ENCODE measurements at places on chromosomes 16 and 17. TPM values are rescaled to one million over a fixed set of nuclear protein-coding genes. Genes with fewer than 3 reads are reported as not detected.

The NPTX1 gene
- 9.1 TPM for polyA plus RNA-seq

DNA sequence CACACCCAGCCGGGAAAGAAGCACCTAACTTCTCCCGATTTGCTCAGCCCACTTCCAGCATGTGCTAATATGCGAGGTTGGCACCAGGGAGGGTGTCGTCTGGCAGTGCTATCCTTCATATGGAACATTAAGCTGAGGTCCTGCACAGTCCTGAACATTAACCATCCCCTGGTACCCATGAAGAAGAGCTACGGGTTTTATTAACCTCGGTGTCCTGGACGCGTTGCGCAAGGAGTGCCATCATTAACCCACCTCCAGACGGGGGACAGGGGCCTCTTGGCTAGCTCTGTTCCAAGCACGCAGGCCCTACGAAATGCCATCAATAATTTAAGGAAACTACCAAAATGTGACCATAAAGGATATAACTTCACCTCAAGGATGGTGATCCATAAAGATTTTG is 193.5 kb downstream of the MAF start:
- DNase-seq = no peak

The CEP95 gene
- polyA plus RNA-seq = 150 TPM

DNA sequence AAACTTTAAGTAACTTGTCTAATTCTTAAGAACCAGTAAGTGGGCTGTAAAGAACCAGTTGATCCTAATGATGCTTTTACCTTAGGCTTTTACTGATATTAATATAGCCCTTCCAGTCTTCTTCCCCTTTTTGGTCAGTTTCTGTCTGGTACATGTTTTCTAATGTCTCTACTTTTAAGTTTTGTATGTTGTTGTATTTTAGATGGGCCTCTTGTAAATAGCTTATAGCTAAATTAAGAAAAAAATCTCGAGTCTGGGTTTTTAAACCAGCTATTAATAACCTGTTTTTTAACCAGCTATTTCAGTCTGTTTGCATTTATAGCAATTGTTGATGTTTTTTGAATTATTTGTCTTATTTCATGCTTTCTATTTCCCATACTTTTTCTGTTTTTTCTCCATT is 79.0 kb downstream of the PITPNC1 start:
- DNase-seq = no peak

The TP53TG3F gene
- not detected for polyA plus RNA-seq

DNA sequence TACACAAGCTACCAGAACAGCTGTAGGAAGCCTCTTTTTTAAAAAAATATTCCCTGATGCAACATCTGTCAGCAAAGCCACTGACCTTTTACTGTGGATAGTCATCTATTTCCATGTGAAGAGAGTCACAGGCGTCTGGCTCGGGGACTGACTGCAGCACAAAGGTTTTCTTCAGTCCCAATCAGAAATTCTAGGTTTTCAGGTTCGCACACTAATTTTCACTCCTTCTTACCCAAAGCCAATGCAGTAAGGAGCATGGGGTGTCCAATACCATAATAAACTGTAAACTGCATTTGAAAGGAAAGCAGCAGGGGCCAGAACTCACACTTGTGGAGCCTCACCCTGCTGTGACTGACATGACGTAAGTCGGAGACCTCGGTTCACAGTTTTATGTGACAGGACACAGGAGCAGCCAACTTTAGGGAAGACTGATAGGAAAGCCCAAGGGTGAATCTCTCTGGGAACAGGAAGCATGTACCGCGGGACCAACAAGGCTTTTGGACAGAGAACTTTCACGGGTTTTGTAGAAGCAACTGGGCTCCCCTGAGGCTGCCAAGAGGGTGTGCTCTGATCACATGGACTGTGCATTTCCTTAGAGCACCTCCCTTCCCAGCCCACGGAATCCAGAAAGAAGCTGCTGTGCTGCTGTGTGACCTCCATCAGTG is 9.1 kb upstream of the TMEM100 start:
- DNase-seq = peak; percentile 47

The SBK1 gene
- polyA plus RNA-seq = 13.0 TPM

The C1QL1 gene
- 2.2 TPM for polyA plus RNA-seq

The SHISA9 gene
- 0.09 TPM for polyA plus RNA-seq

DNA sequence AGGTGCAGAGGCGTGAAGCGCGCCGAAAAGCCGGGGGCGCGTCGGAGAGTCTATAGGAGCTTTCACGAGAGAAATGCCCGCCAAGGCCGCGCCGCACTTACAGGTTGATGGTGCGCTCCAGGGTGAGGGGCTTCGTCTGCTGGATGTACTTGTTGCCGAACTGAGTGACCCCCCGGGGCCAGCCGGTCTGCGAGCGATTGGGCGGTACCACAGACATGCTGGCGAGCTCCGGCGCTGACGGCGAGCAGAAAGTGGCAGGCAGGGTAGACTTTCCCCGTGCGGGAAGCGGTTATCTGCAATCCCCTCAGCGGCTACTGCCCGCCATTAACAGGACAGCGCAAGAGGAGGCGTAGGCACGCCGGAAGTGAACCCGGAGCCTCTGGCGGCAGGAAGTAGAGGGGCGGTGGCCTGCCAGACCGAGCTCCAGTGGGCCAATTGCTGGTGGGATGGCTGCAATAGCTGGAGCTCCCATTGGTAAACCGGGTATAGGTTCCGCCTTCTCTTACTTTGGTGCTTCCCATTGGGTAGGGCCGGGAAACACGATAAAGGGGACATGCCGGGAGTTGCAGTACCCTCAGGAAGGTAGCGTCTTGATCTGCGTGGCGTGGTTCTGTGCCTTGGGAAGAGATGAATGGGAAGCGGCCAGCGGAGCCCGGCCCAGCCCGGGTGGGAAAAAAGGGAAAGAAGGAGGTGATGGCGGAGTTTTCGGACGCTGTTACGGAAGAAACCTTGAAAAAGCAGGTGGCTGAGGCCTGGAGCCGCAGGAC is at the start of the genes NUDT21 and OGFOD1:
TSS of gene NUDT21 (minus strand) at position 347 of the 767 bp plus-strand sequence. CDS start at position 217, 130 bp downstream.
TSS of gene OGFOD1 (plus strand) at position 569 of the 767 bp plus-strand sequence. CDS start at position 628, 59 bp downstream.
- peak; percentile 93 for DNase-seq

The KCNJ12 gene
- 5.7 TPM for polyA plus RNA-seq

The SLC16A6 gene
- 1.3 TPM for polyA plus RNA-seq

The NHLRC4 gene
- 2.2 TPM for polyA plus RNA-seq

- DNase-seq = no peak
These were observed 4.4 kb upstream of the HEATR3 start for GRCh38 chr16:50061326-50061725.

DNA sequence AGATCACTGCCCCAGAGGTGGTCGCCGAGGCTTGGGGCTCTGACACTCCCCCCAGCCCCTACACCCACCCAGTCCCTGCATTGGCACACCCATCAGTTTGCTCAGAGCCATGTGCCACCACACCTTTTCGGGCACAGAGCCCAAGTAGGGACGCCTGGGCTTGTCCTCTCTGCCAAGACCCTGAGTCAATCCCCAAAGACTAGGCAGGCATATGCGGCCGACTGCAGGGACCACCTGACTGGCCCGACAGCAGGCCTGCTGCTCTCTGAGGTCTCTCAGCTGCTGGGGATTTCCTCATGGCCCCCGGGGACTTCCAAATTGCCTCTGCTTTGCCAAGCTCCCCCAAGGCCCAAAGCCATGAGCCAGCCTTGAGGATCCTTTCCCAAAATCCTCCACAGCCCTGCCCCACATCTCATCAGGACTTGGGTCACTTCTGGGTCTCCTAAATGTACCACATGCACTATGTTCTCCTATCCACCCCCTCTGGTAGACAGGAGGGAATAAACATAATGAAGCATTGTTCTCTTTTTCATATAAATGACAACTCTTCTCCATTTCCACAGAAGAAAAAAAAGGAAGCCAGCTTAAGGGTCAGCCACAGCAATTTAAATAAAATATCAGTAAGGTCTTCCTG is 30.6 kb downstream of the MYO18A start:
- DNase-seq = peak; percentile 69

The KRTAP4-9 gene
- not detected for polyA plus RNA-seq

- DNase-seq = no peak
These were observed 1.3 kb downstream of the RAD51C start for GRCh38 chr17:58693751-58694150.

- DNase-seq = no peak
These were observed 260.1 kb downstream of the PARN start for GRCh38 chr16:14369734-14370598.

GRCh38 chr17:41792845-41793783 is 6.6 kb upstream of the JUP start:
- peak; percentile 72 for DNase-seq

GRCh38 chr17:34658811-34659560 is 79.6 kb downstream of the TMEM132E start:
- DNase-seq = no peak

- DNase-seq = peak; percentile 75
These were observed 2.8 kb downstream of the TMC8 start for GRCh38 chr17:78133179-78133951.

GRCh38 chr16:85424260-85425073 is 188.7 kb upstream of the GSE1 start:
- peak; percentile 75 for DNase-seq

The PABPN1L gene
- polyA plus RNA-seq = not detected
